GM23248 (cell line): ENCODE measurements at places on chromosomes 16 and 17. TPM values are rescaled to one million over a fixed set of nuclear protein-coding genes. Genes with fewer than 3 reads are reported as not detected.

DNA sequence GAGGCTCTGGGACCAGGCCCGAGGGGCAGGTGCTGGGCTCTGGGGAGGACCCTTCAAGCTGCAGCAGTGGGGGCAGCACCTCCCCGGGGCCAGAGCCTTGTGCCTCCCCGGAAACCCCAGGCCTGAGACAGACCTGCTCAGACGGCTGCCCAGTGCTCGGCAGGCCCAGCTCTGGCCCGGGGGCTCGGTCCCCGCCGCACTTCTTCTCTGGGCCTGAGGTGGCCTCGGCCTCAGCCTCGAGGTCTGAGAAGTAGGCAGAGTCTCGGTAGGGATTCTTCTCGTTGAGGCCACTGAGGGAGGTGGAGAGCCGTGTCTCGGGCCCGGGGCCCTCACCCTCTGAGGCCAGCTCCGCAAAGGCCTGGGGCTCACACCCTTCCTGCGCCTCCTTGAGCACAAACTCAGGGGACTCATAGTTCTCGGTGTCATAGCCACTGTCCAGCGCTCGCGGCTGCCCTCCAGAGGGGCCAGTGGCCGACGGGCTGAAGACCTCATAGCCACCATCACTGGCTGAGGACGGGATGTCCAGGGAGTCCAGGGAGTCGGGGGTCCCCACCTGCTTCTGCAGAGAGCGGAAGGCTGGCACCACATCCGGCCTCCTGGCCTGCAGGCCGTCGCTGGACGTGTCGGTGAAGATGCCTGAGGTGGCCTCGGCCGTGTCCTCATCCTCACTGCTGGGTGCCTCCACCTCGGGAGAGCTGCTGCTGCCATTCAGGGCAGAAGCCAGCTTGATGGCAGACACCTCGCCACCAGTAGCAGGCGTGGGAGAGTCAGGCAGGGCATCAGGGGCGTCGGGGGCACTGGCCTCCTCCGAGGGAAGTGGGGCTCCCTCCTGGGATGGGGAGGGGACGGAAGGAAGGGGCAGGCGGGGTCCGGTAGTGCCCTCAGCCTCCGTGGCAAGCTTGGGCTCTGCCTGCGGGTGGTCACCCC lies 44.3 kb upstream of the PVALEF start:
- no peak overlapping the region for H3K27ac ChIP-seq
- H3K36me3 ChIP-seq: no peaks in the 10 kb centered on the region
- DNase-seq: no peak

The CACNG3 gene
- not detected in 2 replicates for total RNA-seq

- H3K4me3 ChIP-seq: no peak overlapping the region
- no peaks in the 10 kb centered on the region for H3K36me3 ChIP-seq
- H3K4me1 ChIP-seq: no peaks in the 10 kb centered on the region
- H3K27me3 ChIP-seq: peaks cover 26% of the 10 kb centered on the region
- DNase-seq: peak; percentile 53
Measured at GRCh38 chr16:1028056-1028455, 44.5 kb upstream of the SSTR5 start.

- H3K4me3 ChIP-seq: no peak overlapping the region
- H3K27ac ChIP-seq: no peak overlapping the region
- peaks cover 11% of the 10 kb centered on the region for H3K4me1 ChIP-seq
Measured at GRCh38 chr16:53061256-53061655, 6.5 kb downstream of the CHD9 start.

DNA sequence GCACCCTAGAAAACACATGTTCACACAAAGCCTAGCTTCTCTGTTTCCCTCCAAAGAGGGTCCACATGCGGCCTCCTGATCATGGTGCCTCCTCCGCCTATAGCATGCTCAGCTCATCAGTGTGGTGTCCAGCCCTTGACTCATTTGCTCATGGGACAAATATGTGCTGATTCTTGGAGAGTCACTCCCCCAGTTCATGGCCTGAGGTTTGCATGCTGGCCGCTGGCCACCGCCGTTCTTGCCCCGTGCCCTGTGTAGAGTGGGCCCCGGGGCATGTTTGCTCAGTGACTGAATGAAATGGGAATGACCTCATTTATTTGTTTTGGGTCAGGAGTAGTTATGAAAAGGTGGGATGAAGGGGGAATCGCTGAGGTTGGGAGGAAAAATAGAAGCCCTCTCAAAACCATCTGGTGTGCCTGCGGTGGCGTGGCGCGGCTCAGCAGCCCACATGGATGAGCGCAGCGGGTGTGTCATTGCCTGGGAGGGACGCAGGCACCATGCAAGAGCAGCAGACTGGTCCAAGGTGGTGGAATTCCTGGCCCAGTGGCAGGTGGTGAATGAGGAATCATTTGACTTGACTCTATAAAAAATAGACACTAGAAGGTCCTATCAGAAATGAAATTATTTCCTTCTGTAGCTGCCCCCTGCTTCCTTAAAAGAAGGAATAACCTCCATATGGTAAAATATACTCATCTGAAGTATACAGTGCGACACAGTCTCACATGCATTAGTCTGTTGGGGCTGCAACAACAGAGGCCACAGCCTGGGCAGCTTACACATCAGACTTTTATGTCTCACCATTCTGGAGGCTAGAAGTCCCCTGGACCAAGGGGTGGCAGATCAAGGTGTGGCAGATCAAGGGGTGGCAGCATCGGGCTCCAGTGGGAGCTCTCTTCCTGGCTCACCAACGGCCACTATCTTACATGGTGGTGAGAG lies 31.7 kb downstream of the CRISPLD2 start:
- no peak overlapping the region for H3K27ac ChIP-seq
- no peaks in the 10 kb centered on the region for H3K27me3 ChIP-seq
- DNase-seq: peak; percentile 83

DNA sequence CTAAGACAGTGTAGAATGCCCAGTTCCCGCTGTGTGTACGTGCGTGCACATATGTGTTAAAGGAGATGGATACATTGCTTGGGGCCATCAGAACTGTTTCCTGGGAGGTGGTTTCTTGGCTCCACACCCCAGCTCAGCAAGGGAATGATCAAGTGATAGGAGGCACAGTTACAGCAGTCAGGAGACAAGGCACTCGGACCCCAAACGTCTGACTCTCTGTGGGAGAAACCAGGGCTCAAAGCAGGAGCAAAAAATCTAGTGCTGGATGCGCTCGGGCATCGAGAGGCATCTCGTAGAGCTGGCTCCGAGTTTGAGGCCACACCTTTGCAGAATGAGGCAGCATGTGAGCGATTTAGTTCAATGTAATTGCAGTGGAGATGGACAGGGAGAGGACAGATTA lies 71.9 kb downstream of the RBBP6 start:
- peaks cover 13% of the 10 kb centered on the region for H3K27me3 ChIP-seq
- H3K4me1 ChIP-seq: 0 out of 2 replicates have a peak, but pooled peaks cover 7% of the 10 kb centered on the region
- H3K27ac ChIP-seq: no peak overlapping the region
- no peak for DNase-seq
- no peak overlapping the region for H3K4me3 ChIP-seq

The TAC4 gene
- not detected in 2 replicates for total RNA-seq

The NXPH3 gene
- total RNA-seq: 0.76 and 1.4 TPM in 2 replicates

DNA sequence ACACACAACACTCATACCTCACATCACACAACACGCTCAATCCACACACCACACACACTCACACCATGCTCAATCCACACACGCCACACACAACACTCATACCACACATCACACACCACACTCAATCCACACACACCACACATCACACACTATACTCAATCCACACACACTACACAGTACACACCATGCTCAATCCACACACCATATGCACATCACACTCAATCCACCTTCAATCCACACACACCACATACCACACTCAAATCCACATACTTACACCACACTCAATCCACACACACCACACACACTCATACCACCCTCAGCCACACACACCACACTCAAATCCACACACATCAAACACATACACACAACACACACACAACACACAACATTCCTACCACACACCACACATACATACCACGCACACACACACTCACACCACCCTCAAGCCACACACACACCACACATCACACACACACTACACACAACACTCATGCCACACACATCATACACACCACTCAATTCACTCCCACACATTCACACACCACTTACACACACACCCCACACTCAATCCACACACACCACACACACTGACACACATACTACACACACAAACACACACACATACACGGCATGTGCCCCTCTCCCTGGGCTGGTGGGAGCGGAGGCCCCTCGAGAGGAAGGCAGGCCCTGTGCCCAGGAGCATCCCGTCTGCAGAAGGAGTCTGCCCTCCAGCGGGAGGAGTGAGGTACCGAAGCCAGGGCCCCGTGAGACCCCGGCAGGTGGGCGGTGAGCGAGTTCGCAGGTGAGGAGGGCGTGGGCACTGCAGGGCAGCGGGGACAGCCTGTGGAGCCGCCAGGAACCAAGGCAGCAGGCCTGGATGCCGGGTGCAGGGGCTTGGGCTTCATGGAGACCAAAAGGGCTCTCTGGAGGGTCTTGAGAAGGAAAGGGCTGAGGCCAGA lies 33.1 kb upstream of the RPTOR start:
- no peaks in the 10 kb centered on the region for H3K27me3 ChIP-seq
- no peak for DNase-seq
- peaks cover 19% of the 10 kb centered on the region for H3K4me1 ChIP-seq

DNA sequence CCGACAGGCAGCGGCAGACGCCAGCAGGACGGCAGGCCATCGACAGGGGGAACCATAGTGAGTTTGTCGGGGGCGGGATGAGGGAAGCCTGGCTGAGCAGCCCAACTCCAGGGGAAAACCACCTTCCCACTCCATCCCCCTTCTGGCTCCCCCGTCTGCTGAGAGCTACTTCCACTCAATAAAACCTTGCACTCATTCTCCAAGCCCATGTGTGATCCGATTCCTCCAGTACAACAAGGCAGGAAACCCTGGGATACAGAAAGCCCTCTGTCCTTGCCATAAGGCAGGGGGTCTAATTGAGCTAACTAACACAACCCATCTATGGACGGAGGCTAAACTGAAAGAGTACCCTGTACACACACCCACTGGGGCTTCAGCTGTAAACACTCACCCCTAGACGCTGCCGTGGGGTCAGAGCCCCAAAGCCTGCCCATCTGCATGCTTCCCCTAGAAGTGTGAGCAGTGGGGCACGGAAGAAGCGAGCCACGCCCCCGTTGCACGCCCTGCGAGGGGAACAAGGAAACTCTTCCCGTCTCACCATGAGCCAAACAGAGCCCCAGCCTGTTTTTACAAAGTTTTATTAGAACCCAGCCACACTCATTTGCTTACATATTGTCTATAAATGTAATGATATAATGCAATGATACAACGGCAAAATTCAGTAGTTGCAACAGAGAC lies 4.1 kb downstream of the KRTAP29-1 start:
- no peak overlapping the region for H3K27ac ChIP-seq
- H3K4me3 ChIP-seq: no peak overlapping the region
- no peaks in the 10 kb centered on the region for H3K36me3 ChIP-seq
- no peaks in the 10 kb centered on the region for H3K4me1 ChIP-seq

GRCh38 chr16:17305694-17306093 lies 165.1 kb downstream of the XYLT1 start:
- H3K27ac ChIP-seq: no peak overlapping the region
- no peak overlapping the region for H3K4me3 ChIP-seq

GRCh38 chr16:89117975-89118289 lies 24.3 kb downstream of the ACSF3 start:
- no peaks in the 10 kb centered on the region for H3K4me1 ChIP-seq
- no peak overlapping the region for H3K27ac ChIP-seq
- H3K27me3 ChIP-seq: no peaks in the 10 kb centered on the region
- H3K4me3 ChIP-seq: no peak overlapping the region
- no peaks in the 10 kb centered on the region for H3K36me3 ChIP-seq
- no peak for DNase-seq

DNA sequence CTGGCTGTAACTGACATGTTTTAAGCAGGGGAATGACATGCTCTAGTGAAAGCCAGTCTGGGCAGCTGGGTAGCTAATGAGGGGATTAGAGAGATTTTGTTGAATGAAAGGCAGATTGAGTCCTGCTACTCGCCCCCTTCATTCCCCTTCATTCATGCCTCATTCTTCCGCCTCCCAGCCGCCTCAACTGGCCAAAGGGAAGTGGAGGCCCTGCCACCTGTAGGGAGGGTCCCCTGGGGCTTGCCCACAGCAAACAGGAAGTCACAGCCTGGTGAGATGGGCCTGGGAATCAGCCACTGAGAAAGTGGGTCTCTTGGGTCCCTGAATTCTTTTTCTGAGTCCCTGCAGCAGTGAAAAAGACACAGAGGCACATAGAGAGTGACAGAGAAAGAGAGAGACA lies 1.1 kb upstream of the CD19 start:
- no peak overlapping the region for H3K4me3 ChIP-seq
- H3K36me3 ChIP-seq: no peaks in the 10 kb centered on the region
- DNase-seq: no peak
- no peak overlapping the region for H3K27ac ChIP-seq
- no peaks in the 10 kb centered on the region for H3K27me3 ChIP-seq

DNA sequence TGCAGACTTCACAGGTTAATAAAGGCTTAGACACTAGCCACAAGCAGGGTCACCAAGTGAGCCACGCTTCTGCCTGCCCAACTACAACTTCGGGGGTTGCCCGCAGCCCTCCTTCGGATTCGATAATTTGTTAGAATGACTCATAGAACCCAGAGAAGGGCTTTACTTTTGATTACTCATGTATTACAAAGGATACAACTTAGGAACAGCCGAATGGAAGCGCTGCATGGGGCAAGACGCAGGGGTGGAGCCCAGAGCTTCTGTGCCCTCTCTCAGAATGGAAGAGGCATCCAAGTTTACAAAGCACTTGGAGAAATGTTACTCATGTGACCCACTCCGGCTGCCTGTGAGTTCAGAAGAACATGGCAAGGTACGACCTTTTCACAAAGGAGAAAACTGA lies 7.5 kb upstream of the CDH5 start:
- H3K4me1 ChIP-seq: peaks cover 7% of the 10 kb centered on the region
- H3K27me3 ChIP-seq: peaks cover 16% of the 10 kb centered on the region
- no peak overlapping the region for H3K27ac ChIP-seq
- H3K4me3 ChIP-seq: 0 out of 2 replicates have a peak overlapping the region, but pooled peaks have one; percentile 16
- no peaks in the 10 kb centered on the region for H3K36me3 ChIP-seq

DNA sequence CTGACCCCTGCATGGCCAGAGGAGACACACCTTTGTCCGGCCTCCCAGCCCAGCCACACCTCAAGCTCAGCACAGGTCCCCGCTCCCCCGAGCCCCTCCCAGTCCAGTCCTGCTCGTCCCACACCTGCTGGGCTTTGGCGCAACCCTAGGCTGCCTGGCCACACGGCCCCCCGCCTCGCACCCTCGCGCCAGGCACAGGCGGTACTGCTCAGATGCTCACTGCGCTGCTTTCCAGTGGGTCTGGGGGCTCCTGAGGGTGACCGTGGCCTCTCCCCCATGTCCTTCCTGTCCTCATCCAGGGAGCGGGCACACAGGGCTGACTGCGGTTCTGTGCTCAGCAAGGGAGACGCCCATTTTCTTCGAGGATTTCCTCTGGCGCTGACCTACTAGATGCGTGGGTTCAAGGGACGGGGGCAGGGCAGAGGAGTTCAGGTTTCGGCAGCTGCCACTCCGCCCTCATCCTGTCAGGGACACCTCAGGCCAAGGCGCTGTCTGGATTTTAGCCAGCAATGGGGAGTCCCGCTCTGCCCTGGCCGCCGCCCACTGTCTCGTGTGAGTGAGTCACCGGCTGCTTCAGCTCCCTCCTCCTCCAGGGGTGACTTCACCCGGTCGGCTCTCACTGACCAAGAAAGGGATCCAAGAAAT lies 118.0 kb upstream of the ZNF469 start:
- no peaks in the 10 kb centered on the region for H3K27me3 ChIP-seq
- peak overlapping the region; percentile 2; the same call in 1 of the 2 replicates for H3K4me3 ChIP-seq
- H3K27ac ChIP-seq: no peak overlapping the region
- no peaks in the 10 kb centered on the region for H3K36me3 ChIP-seq
- peaks cover 3% of the 10 kb centered on the region; the same call in 1 of the 2 replicates for H3K4me1 ChIP-seq
- DNase-seq: peak; percentile 93

The NPIPB9 gene
- 0.38 TPM in 1 of 2 replicates, not detected in the other for total RNA-seq

GRCh38 chr17:7063518-7064094 lies 16.4 kb downstream of the CLEC10A start:
- no peak overlapping the region for H3K27ac ChIP-seq
- DNase-seq: peak; percentile 33
- no peaks in the 10 kb centered on the region for H3K36me3 ChIP-seq
- no peak overlapping the region for H3K4me3 ChIP-seq
- H3K27me3 ChIP-seq: 0 out of 2 replicates have a peak, but pooled peaks cover 10% of the 10 kb centered on the region
